ENCODE measurements at places on chromosomes 4 and X. TPM values are rescaled to one million over a fixed set of nuclear protein-coding genes. Genes with fewer than 3 reads are reported as not detected.

Gene CD99
- total RNA-seq = 256 TPM

Gene CDX4
- total RNA-seq = not detected

Gene RNF150
- not detected for total RNA-seq

Gene EGF
- total RNA-seq = not detected

Gene STPG2
- total RNA-seq = not detected

Gene DIPK2B
- not detected for total RNA-seq

Gene REST
- total RNA-seq = 56.7 TPM

Data from activated naive CD8-positive, alpha-beta T cell treated with anti-CD3 and anti-CD28 coated beads, Interleukin-2, amount 10 ng/mL, durations not matched to agents 7 days and 5 days (primary cell).